ENCODE measurements at places on chromosomes 11 and 22. TPM values are rescaled to one million over a fixed set of nuclear protein-coding genes. Genes with fewer than 3 reads are reported as not detected.

The KCNA4 gene
- total RNA-seq: not detected

The PKNOX2 gene
- total RNA-seq: not detected

GRCh38 chr11:74992852-74993251 is 4.1 kb downstream of the NEU3 start:
- H3K27me3 ChIP-seq: no peaks in the 10 kb centered on the region
- no peak overlapping the region for H3K27ac ChIP-seq
- peaks cover 22% of the 10 kb centered on the region for H3K4me1 ChIP-seq
- no peaks in the 10 kb centered on the region for H3K36me3 ChIP-seq
- no peak for DNase-seq
- H3K4me3 ChIP-seq: no peak overlapping the region

The SULT4A1 gene
- not detected for total RNA-seq

The PDE3B gene
- total RNA-seq: 47.2 TPM

- no peaks in the 10 kb centered on the region for H3K4me1 ChIP-seq
- no peak overlapping the region for H3K4me3 ChIP-seq
- no peaks in the 10 kb centered on the region for H3K36me3 ChIP-seq
- H3K27me3 ChIP-seq: peaks cover 3% of the 10 kb centered on the region
- H3K27ac ChIP-seq: no peak overlapping the region
- no peak for DNase-seq
Measured at GRCh38 chr11:20309231-20310025, 54.1 kb upstream of the HTATIP2 start.

DNA sequence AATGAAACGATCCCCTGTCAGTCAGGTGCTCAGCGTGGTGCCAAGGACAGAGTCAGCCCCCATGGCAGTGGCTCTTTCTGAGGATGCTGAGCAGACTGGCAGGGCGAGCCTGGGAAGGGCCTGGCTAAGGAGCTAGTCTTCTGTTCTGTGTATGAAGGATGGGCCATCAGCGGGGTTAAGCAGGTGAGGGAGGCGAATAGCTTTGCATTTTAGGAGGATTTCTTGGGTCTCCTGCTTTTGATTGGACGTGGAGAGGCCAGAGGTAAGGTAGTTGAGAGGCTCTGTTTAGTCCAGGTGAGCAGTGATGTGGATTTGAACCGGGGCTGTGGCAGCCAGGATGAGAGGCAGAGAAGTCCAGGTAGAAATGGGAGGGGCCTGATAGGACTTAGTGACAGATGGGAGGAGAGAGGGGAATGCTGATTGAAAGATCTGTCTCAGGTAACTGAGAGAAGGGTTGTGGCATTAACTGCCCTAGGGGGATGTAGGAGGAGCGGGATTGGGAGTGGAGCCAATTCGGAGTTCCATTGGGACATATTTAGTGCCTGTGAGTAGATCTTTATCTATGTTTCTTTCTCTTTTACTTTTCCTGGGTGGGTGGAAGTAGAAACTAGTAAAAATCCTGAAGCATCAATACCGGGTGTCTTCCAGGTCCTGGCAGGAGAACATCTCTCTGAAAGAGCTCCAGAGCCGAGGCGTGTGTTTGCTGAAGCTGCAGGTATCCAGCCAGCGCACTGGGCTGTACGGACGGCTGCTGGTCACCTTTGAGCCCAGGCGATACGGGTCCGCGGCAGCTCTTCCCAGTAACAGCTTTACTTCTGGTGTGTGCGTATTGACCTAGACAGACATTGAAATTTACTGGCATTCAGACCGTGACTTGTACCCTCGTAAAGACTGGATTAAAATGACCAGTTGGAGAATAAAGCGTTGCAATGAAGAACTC is 2.0 kb downstream of the IGHMBP2 start:
- no peak for DNase-seq
- H3K27ac ChIP-seq: no peak overlapping the region
- H3K36me3 ChIP-seq: peaks cover 11% of the 10 kb centered on the region
- H3K4me1 ChIP-seq: peaks cover 35% of the 10 kb centered on the region
- no peaks in the 10 kb centered on the region for H3K27me3 ChIP-seq
- H3K4me3 ChIP-seq: no peak overlapping the region

The FOLR1 gene
- total RNA-seq: not detected

DNA sequence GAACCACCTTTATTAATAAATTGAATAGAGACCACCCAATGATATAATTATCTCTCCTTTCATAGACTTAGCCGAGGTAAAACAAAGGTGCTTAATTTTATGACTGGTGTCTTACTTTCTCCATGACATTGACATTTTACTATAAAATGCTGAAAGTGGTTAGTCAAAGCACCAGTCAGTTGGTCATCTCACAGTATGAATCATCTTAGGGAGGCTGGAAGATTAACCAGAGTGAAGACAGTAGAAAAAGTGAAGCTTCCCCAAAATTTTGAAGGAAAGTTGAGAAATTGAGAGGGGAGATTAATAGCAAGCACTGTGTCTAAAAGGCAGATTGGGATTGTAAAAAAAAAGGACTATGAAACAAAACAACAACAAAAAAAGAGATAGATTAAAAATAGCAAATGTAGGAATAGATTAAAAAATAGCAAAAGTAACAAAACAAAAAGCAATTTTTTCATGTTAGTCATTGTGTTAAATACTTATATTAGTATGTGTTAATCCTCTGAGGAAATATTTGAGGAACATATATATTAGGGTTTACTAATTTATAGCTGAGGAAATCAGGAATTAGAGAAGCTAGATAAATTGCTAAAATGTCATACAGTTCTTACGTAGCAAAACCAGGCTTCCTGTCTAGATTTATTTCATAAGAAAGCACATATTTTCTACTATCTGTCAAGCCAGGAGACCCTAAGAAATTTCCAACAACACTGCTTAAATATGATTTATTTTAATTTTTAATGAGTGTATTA is 557.3 kb upstream of the ANO5 start:
- no peaks in the 10 kb centered on the region for H3K36me3 ChIP-seq
- no peak overlapping the region for H3K4me3 ChIP-seq
- no peaks in the 10 kb centered on the region for H3K27me3 ChIP-seq
- no peak overlapping the region for H3K27ac ChIP-seq
- DNase-seq: no peak

GRCh38 chr22:45532235-45532631 is 29.6 kb downstream of the FBLN1 start:
- H3K36me3 ChIP-seq: no peaks in the 10 kb centered on the region
- no peaks in the 10 kb centered on the region for H3K4me1 ChIP-seq
- no peaks in the 10 kb centered on the region for H3K27me3 ChIP-seq
- H3K27ac ChIP-seq: no peak overlapping the region
- H3K4me3 ChIP-seq: no peak overlapping the region
- no peak for DNase-seq

GRCh38 chr11:36361901-36362391 is 65.9 kb downstream of the PRR5L start:
- no peaks in the 10 kb centered on the region for H3K27me3 ChIP-seq
- no peak overlapping the region for H3K27ac ChIP-seq
- H3K4me3 ChIP-seq: no peak overlapping the region
- H3K4me1 ChIP-seq: peaks cover 17% of the 10 kb centered on the region

DNA sequence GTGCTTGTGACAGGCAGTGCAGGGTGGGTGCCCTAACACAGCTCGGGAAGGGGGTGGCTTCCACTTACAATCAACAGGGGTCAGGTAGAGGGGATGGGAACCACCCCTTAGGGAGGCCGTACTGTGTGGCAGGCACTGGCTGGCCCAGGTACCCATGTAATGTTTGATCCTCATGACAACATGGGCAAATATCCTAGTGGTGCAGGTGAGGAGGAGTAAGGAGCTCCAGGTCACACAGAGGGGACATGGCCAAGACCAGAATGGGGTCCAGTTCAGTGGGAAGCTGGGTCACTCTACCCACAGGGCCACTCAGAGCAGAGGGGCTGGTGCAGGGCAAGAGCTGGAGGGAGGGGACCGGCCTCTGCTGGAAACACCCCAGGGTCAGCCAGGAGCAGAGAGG is 3.1 kb downstream of the APOL4 start:
- no peak overlapping the region for H3K27ac ChIP-seq
- no peak for DNase-seq
- H3K27me3 ChIP-seq: no peaks in the 10 kb centered on the region
- no peaks in the 10 kb centered on the region for H3K36me3 ChIP-seq
- no peak overlapping the region for H3K4me3 ChIP-seq

GRCh38 chr22:49942565-49943404 is 17.8 kb upstream of the PIM3 start:
- no peak overlapping the region for H3K27ac ChIP-seq
- H3K27me3 ChIP-seq: no peaks in the 10 kb centered on the region
- H3K4me1 ChIP-seq: peaks cover 16% of the 10 kb centered on the region
- H3K4me3 ChIP-seq: no peak overlapping the region
- H3K36me3 ChIP-seq: no peaks in the 10 kb centered on the region

- peaks cover 5% of the 10 kb centered on the region for H3K27me3 ChIP-seq
- H3K4me1 ChIP-seq: no peaks in the 10 kb centered on the region
- H3K4me3 ChIP-seq: no peak overlapping the region
- no peak overlapping the region for H3K27ac ChIP-seq
- no peak for DNase-seq
Measured at GRCh38 chr11:19378814-19379213, 138.1 kb upstream of the E2F8 start.

The SLC22A9 gene
- total RNA-seq: not detected

The AIP gene
- 171 TPM for total RNA-seq

GRCh38 chr11:81897639-81898038 is 836.0 kb downstream of the FAM181B start:
- H3K27me3 ChIP-seq: no peaks in the 10 kb centered on the region
- DNase-seq: no peak
- H3K36me3 ChIP-seq: no peaks in the 10 kb centered on the region
- no peak overlapping the region for H3K27ac ChIP-seq
- H3K4me3 ChIP-seq: no peak overlapping the region

GRCh38 chr22:43387815-43388214 is 24.0 kb upstream of the MPPED1 start:
- H3K27me3 ChIP-seq: peaks cover 7% of the 10 kb centered on the region
- no peak for DNase-seq
- no peaks in the 10 kb centered on the region for H3K36me3 ChIP-seq
- no peak overlapping the region for H3K27ac ChIP-seq

- H3K4me1 ChIP-seq: no peaks in the 10 kb centered on the region
- DNase-seq: no peak
- H3K27ac ChIP-seq: no peak overlapping the region
- H3K36me3 ChIP-seq: no peaks in the 10 kb centered on the region
Measured at GRCh38 chr11:115423728-115424459, 80.3 kb downstream of the CADM1 start.

DNA sequence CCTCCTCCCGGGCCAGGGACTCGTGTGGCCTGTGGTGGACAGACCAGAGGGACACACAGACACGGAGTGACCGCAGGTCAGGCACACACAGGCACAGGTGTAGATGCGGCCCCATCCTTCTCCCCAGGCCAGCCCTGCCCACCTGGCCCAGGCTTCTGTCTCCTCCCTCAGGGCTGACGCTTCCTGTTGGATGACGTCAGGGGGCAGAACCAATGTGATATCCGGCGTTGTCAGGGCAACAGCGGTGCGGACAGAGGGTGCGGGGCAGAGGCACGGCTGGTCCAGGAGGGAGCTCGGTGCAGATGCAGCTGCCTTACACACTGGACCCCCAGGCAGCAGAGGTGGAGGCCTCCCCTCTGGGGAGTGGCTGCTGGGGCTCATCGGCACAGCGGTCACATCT is 2.9 kb upstream of the TUBGCP6 start:
- no peaks in the 10 kb centered on the region for H3K27me3 ChIP-seq
- no peak overlapping the region for H3K4me3 ChIP-seq
- peak overlapping the region; percentile 31 for H3K27ac ChIP-seq
- peaks cover 50% of the 10 kb centered on the region for H3K4me1 ChIP-seq
- H3K36me3 ChIP-seq: peaks cover 13% of the 10 kb centered on the region

DNA sequence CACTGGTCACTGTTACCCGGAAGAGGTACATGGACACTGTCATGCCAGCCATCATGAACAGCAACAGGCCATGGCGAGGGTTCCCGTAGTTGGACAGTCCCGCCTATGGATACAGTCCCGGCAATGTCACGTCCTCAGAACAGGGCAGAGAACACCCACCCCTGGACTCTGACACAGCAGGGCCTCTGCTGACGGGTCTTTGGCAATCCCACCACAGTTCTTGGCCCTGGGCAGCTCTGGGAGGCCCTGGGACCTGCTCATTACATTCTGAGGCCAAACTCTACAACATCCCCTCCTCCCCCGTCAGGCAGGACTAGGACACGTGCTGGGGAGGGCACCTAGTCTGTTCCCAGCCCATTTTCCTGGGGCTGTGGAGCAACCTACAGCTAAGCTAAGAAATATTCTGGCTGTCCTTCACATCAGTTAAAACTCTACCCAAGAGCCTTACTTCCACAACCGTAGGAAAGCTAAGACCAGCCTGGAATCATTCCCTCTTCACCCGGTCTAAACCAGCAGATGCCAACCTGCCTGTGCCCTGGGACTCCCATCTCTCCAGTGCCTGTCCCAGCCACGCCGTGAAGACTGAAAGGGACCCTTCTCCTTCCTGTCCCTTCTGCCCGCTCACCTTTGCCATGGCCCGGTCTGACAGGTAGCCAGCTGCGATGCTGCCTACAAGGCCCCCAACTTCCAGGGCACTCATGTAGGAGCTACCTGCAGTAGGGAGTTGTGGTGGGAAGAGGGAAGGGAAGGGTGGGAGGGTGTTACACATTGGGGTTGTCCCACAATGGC is 4.5 kb downstream of the SLC37A4 start:
- peaks cover 28% of the 10 kb centered on the region for H3K36me3 ChIP-seq
- H3K27me3 ChIP-seq: no peaks in the 10 kb centered on the region
- no peak overlapping the region for H3K27ac ChIP-seq

The MYOD1 gene
- total RNA-seq: not detected

The ARHGAP20 gene
- total RNA-seq: 0.09 TPM

GRCh38 chr11:45225277-45225676 is 60.9 kb downstream of the SYT13 start:
- no peaks in the 10 kb centered on the region for H3K27me3 ChIP-seq
- no peak overlapping the region for H3K4me3 ChIP-seq
- no peaks in the 10 kb centered on the region for H3K36me3 ChIP-seq
- DNase-seq: no peak
- no peak overlapping the region for H3K27ac ChIP-seq

DNA sequence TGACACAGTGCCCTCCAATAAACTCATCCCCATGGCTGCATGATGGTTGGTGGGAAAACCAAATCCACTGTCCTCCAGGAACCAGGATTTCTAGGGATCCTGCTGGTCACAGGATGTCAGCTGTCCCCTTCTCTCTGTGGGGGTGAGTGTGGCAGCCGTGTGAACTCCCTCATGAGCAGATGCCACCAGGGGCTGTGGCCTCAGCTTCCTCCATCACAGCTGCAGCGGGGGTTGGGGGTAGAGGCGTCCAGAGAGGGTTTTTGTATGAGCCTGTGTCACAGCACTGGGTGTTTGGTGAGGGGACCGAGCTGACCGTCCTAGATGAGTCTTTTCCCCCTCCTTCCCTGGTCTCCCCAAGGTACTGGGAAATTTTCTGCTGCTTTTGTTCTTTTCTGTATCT is 26.4 kb downstream of the IGLL5 start:
- H3K4me3 ChIP-seq: no peak overlapping the region
- H3K27me3 ChIP-seq: no peaks in the 10 kb centered on the region
- DNase-seq: no peak
- no peak overlapping the region for H3K27ac ChIP-seq
- H3K4me1 ChIP-seq: no peaks in the 10 kb centered on the region
- H3K36me3 ChIP-seq: no peaks in the 10 kb centered on the region

The RASD2 gene
- total RNA-seq: 0.09 TPM

DNA sequence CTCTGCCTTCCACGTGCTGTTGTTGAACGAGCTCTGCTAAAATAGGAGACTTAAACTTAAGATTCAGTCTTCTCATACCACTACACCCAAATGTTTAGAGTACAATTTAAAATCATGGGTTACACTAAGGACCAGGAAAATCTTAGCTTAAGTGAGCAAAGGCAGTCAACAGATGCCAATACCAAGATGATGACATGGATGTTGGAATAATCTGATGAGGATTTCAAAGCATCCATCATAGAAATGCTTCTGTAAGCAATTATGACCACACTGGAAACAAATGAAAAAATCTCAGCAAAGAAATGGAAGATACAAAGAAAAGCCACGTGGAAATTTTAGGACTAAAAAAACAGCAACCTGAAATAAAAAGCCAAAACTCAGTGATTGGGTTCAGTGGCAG is 109.8 kb downstream of the ATXN10 start:
- no peak overlapping the region for H3K4me3 ChIP-seq
- H3K4me1 ChIP-seq: no peaks in the 10 kb centered on the region
- H3K36me3 ChIP-seq: no peaks in the 10 kb centered on the region
- no peak for DNase-seq
- H3K27me3 ChIP-seq: no peaks in the 10 kb centered on the region

All from CD8-positive, alpha-beta memory T cell (primary cell).